ENCODE measurements at places on chromosomes 4 and X. TPM values are rescaled to one million over a fixed set of nuclear protein-coding genes. Genes with fewer than 3 reads are reported as not detected.

DNA sequence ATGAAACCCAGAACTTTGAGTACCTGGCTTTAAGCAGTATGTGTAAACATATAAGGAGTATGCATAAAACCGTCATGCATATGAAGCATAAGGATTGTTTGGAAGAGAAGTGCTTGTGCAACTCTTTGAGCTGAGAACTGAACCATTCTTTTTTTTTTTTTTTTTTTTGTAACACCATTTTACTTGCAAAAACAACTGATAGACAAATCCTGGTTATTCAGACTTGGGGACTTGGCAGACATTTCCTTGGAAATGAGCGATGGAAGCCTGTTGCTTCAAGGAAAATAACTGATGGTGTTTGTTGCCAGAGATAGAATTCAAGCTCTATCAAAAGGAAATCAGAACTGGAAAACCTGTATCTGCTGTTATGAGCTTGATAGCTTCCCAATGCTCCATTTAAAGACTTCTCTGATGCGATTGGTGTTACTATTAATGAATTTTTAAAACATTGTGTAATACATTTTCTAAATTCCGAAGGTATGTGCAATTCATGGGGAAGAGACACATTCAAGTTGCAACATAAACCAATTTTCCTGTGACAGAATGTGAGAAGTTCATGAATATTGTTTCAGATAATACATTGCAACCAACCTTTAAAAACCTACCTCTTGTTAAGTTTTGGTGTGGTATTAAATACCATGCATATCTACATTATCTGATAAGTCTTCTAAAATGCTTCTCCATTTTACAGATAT, 47.0 kb upstream of the FAT1 start:
- no peak for DNase-seq

DNA sequence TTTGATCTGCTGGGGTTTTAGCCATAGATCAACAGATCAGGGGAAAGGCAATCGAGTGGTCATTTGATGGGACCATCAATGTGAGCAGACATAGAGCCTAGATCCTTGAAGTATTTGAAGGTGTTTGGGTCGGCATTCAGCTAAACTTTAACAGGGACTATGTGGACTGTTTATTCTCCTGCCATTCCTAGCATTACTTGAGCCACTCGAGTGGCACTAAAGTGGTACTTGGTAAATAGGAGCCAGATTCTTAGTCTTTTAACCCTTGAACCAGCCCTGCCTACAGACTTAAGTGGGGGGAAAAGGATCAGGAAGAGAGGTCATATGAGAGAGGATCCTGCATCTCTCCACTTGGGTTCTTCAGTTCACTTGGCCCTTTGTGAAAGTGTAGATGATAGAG, 3.8 kb downstream of the MSN start:
- no peak for DNase-seq

DNA sequence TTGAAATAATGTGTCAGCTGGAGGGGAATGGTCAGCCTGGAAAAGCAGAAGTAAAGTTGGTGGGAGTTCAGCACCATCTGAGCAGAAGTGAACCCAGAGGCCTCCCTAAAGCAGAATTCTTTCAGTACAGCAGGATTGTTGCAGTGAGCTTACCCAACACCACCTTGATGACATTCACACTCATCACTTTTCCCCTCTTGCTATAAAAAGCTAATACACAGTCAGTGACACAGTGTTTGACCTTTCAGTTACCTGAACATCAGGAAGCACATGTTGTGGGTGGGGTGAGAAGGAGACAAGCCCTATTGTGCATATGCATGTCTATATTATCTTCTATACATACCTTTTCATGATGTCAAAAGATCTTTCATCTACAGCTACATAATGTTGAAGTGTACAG, 624.7 kb upstream of the ZFP42 start:
- no peak for DNase-seq

CXCL1 gene
- total RNA-seq: not detected

GRCh38 chr4:170979736-170980135, 833.5 kb upstream of the GALNTL6 start:
- DNase-seq: no peak

POF1B gene
- total RNA-seq: not detected

RENBP gene
- total RNA-seq: 6.9 TPM

DNA sequence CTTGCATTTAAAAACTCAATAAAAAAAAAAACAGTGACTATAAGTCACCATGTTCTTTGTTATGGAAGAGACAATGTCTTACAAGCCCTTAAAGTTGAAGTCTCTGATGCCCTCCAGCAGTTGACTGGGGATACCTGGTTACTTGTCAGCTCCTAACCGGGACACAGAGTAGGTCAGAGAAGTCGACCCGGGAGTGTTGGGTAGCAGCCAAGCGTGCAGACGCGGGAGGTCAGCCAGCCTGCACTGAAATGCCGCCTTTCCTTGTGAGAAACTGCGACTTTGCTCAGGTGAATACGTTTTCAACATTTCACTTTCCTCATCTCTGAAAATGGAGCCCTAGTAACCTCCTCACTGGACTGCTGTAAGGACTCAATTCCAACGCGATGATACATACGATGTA, 81.8 kb downstream of the F11 start:
- no peak for DNase-seq

DNA sequence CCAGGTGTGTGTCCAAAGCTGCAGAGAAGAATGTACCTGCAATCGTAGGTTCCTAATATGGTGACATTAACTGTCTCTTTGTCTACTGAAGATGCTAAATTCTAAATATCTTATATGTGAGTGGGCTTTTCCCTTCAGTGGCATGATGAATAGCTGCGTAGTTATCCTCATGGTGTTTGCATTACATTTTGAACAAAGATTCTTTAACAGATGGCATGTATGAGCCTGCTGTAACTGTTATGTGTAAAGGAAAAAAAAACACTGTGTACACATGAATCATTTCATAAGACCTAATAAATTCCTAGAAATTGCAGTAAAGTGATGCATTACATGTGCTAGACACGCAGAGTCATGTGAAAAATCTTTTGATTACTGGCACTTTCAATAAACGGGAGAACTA, 288.0 kb downstream of the SH2D1A start:
- no peak for DNase-seq

NXF2B gene
- total RNA-seq: not detected

PCDH18 gene
- total RNA-seq: 0.05 TPM

DNA sequence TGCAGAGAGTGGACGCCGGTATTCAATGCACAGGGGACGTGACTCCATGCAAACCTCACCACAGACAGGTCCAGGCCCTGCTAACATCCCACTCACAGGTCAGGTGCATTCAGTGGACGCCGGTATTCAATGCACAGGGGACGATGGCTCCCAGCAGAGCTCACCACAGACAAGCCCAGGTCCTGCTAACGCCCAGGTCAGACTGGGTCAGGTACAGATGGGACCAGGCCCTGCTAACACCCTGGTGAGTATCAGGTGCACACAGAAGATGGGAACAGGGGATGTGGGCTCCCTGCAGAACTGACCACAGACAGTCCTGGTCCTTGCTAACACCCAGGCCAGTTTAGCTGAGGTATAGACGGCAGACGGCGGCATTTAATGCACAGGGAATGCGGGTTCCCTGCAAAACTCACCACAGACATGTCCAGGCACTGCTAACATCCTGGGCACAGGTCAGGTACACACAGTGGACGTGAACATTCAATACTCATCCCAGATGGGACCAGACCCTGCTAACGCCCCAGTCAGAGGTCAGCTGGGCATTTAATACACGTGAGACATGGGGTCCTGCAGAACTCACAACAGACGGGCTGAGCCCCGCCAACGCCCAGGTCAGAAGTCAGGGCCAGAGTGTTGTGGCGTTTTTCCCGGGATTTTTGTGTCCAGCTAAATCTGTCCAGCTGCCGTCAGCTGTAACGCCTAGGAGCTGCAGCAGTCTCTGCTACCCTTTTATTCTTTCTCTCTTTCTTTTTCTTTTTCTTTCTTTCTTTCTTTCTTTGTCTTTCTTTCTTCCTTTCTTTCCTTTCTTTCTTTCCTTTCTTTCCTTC, 99.2 kb downstream of the SHOX start:
- DNase-seq: no peak

DNA sequence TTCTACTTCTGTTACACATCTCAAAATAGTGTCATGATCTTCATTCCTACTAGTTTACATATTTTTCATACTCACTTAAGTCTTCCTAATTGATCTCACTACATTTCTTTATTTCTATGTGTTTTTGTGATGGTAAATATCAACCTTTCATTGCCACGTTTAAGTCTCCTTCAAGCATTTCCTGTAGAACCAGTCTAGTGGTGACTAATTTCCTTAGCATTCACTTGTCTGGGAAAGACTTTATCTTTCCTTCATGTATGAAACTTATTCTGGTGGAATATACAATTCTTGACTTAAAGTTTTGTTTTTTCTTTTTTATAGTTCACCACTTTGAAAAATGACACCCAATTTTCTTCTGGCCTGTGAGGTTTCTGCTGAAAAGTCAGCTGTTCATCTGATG, 181.4 kb upstream of the NEIL3 start:
- no peak for DNase-seq

TXK gene
- total RNA-seq: 5.9 TPM

DNA sequence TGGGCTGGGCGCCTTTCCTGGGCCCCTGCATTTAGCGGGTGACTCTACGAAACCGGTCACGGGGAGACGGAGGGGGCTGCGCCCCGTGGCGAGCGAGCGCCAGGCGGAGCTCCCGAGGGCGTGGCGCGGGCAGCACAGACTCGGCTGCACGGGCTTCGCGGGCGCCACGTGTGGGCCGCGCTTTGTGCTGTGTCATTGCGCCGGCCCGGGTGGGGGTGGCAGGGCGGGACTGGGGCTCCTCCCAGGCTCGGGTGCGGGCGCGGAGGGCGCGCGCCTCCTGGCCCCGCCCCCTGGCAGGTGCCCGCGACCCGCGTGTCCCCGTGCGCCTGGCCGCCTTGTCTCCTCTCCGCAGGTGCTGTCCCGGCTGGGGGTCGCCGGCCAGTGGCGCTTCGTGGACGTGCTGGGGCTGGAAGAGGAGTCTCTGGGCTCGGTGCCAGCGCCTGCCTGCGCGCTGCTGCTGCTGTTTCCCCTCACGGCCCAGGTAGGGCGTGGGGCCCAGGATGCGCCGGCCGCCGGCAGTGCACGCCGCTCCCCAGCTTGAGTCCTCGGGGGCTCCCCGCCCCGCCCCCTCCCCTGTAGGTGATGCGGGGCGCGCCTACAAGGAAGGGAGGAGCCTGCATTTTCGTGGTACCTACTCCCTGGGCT, 651 bp downstream of the UCHL1 start:
- DNase-seq: no peak

DNA sequence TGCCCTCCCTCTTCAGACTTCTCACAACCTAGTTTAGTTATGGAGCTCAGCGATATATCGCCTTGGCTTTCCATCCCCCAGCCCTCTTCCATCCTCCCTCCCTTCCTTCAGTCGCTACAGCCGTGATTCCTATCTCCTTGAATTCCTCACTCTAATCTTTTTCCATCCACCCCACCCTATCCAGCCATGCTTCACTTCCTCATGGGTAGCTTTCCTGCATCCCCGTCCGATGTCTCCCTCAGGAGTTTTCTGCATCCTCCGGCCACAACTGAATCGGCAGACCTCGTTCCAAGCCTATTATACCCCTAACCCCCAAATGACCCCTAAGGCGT, 456 bp downstream of the SNX12 start:
- DNase-seq: no peak

DNA sequence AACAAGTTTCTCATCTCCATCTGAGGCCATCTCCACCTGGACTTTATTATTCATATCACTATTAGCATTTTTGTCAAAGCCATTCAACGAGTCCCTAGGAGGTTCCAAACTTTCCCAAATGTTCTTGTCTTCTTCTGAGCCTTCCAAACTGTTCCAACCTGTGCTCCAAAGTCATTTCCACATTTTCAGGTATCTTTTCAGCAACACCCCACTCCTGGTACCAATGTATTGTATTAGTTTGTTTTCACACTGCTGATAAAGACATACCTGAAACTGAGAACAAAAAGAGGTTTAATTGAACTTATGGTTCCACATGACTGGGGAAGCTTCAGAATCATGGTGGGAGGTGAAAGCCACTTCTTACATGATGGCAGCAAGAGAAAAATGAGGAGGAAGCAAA, 385.4 kb upstream of the GATB start:
- no peak for DNase-seq

- no peak for DNase-seq
Measured at GRCh38 chr4:113444386-113444785, 317.2 kb downstream of the CAMK2D start.

- DNase-seq: no peak
Measured at GRCh38 chr4:179116011-179116410, 1673.8 kb upstream of the AGA start.

GRCh38 chrX:38275615-38276014, 51.7 kb downstream of the RPGR start:
- no peak for DNase-seq

GRCh38 chrX:130669233-130669632, 233.8 kb downstream of the ENOX2 start:
- no peak for DNase-seq

DNA sequence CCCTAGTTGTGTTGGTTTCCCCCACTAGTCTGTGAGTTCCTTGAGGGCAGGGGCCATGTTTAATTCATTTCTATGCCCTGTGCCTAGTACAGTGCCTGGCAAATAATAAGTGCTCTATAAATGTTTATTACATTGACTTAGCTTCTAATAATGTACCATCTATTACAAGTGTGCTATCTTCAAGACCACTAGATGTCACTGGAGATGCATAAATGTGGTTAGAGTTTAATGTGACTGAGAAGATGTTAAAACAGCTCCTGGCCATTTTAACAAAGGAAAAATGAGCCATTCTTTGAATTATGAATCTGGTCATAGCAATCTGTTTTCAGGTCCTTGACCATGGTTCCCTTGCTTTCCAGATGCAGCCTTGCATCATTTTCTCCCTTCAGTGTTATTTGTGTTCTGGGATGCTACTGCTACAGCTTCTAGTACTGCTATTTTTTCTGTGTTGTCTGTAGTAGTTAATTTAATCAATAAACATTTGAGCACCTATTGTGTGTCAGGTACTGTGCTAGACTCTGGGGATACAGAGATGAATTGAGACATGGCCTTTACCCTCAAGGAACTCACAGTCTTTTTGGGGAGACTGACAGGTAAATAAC, 43.2 kb downstream of the SLC9A6 start:
- no peak for DNase-seq

AR gene
- total RNA-seq: 0.08 TPM

- DNase-seq: no peak
Measured at GRCh38 chr4:768995-769394, 56.9 kb downstream of the CPLX1 start.

H2BW2 gene
- not detected for total RNA-seq

DNA sequence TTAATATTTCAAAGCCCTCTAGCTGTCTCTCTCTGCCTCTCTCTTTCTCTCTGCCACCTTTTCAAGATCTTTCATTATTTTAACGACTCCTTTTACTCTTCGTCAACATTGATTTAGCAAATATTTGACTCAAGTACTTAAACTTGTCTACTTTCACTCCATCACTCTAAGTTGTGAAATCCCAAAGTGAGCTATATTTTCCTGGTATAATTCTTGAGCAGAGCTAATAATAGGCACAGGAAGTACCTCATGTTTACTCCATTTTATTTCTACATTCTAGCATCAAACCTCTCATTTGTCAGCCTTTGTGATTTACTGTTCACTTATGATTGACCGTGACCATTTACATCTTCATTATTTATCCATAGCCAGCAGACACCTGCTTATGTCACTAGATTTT, 482.5 kb downstream of the RPA4 start:
- no peak for DNase-seq

All from activated T-cell treated with anti-CD3 and anti-CD28 coated beads, Interleukin-2, amount 50 U/mL, for 4 hours (primary cell).